ENCODE measurements at places on chromosomes 1 and 21.

DNA sequence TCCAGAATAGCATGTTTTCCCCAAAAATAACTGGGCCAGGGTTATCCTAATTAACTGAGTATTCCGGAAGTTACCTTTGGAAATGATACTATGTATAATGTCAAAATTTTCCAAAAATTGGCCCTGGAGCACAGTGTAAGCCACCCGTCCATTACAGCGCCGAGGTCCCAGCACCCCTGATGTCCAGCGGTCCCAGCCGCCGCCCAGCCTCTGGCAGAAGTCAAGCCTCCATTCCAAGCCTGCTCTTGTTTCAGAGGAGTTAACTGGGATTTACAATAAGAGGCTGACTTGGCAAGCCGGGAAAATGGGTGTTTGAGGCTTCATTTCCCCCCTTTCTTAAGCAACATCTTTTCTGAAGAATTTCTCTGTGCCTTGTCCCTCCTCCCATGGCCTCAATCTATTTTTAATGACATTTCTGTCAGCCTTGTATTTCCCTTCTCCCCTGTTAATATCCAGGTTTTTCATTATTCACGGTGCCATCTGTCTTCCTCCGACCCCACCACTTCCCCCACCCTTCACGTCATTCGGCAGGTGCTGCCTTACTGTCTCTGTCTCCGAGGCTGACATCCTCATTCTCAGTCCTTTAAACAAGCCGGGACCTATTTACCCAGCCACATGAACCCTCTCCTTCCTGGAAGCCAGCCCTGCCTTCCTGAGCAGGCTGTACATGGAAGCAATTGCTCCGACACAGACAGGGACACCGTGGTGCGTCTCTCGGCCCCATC, 490.9 kb downstream of the NPHP4 start:
- DNase-seq = no peak

DNA sequence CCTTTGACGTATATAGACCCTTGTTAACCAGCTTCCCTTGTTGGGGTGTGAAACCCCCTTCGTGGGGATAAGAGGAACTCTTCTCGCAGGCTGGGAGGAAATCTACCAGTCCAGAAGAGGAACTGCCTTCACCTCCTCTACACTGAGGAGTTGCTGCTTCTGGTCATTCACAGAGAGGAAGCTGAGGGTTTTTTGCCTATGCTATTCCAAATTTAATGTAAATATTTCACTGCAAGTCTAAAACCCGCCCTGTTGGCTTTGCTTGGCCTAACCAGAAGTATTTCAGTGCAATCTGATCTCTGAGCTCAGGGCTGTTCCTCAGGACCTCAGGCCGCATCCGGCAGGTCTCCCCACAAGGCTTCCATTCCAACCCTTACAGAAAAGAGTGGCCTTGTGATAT, 150.1 kb downstream of the HIVEP3 start:
- DNase-seq = no peak

- no peak for DNase-seq
Measured at GRCh38 chr1:151720125-151720524, 1.2 kb upstream of the RIIAD1 start.

DNA sequence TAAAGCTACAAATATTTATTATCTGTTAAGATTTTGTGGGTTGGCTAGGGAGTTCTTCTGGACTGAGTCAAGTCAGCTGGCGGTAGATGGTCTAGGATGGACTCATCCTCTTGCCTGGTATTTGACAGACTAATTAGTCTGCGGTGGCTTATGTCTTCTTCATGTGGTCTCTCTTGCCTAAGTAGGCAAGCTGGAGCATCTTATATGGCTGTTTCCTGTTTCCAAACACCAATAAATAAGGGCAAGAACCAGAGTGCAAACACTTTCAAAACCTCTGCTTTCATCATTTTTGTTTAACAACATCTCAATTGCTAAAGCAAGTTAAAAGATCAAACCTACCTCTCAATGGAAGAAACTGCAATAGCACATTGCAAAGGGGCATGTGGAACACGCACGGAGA, 484.8 kb downstream of the PTPRC start:
- DNase-seq = no peak

GRCh38 chr1:9715536-9716226, 64.2 kb downstream of the PIK3CD start:
- no peak for DNase-seq

DNA sequence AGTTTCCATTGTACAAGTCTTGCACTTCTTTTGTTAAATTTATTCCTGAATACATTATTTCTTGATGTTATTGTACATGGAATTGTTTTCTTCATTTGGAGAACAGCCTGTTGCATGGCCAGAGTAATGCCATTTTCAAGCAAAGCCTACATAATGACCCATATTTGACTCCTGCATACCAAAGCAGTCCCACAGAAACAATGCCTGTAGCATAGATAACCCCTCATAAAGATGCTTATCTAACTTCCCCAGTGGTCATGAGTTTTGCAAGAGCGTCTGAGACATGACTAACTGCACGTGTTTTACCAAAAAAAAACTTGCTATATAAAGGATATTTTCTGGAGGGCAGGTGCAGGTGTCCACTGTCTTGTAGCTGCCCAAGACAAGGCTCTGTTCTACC, 30.3 kb upstream of the RLF start:
- no peak for DNase-seq

GRCh38 chr1:116760996-116761665, 6.9 kb downstream of the CD2 start:
- DNase-seq = no peak

- DNase-seq = no peak
Measured at GRCh38 chr21:29125191-29125590, 5.3 kb upstream of the MAP3K7CL start.

- no peak for DNase-seq
Measured at GRCh38 chr1:246978785-246979184, 29.1 kb downstream of the ZNF695 start.

GRCh38 chr1:221777431-221778072, 35.7 kb upstream of the DUSP10 start:
- no peak for DNase-seq

DNA sequence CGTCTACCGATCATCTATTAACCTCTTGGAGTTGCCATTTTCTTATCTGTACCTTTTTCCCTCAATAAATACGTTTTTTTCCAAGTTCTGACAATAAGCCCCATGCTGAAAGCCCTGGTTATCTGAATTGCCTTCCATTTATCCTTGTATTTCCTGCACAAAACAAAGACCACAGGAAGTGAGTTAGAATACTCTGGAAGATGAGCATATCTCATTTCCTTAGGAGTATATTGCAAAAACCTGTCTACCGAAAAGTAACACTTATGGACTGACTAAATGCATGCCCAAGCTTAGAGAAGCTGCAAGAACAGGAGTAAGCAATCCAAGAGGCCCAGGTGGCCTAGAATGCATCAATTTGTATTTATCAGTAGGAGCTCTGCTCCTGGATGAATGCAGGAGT, 39.9 kb downstream of the DIRAS3 start:
- no peak for DNase-seq

DNA sequence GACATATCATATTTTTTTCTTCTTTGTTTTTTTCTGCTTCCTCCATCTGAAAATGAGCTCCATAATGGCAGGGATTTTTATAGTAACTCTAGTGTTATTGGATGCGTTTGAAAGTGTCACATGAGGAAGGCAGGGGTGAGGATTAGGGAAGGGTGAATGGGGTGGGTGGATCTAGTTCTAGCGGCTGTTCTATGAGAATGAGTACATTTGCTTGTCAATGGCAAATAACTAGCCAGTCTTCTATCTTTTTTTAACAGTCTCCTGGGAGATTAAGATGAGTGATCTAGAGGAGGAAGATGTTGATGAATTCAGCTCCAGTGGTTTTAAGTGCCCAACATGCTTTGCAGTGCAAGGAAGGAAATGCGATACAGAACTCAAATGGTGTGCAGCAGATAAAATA, 5.8 kb downstream of the OR14I1 start:
- DNase-seq = no peak

GRCh38 chr1:118861216-118861615, 126.9 kb downstream of the TBX15 start:
- DNase-seq = no peak

DNA sequence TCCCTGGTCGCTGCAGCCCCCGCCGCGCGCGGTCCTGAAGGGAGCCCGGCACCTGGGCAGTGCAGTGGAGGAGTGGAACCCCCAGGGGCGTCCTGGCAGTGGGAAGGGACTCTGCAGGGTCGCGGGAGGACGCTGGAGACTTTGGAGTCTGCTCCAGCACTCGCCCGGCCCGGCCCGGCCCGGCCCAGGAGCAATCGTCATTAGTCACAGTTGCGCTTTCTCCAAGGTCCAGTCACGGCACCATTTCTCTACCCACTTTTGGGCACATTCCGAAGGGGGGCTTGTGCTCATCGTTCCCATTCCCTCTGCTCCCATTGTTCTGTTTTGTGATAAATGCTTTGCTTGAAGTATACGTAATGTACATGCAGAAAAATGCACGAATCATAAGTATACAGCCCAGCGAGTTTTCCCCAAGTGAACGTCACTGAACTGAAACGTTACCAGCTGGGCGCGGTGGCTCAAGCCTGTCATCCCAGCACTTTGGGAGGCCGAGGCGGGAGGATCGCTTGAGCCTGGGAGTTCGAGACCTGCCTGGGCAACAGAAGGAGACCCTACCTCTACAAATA, 999 bp downstream of the THAP3 start:
- DNase-seq = no peak

GRCh38 chr1:103274886-103275285, 166.6 kb upstream of the COL11A1 start:
- DNase-seq = no peak

- DNase-seq = no peak
Measured at GRCh38 chr1:205983925-205984725, 19.1 kb downstream of the RAB7B start.

GRCh38 chr1:43979528-43980254, 681 bp downstream of the B4GALT2 start:
- DNase-seq = no peak

- DNase-seq = no peak
Measured at GRCh38 chr1:245843101-245843500, 664.0 kb downstream of the SMYD3 start.

DNA sequence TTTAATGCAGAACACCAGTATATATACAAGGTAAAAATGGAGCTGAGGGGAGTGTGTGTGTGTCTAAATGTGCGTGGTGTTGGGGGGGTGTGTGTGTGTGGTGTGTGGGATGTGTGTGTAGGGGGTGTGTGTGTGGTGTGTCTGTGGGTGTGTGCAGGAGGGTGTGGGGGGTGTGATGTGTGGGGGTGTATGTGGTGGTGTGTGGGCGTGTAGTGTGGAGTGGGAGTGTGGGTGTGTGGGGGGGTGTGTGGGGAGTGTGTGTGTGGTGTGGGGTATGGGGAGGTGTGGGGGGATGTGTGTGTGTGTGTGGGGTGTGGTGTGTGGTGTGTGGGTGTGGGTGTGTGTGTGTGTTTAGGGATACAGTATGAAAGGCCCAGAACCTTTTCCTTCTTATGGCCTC, 202.3 kb upstream of the CACYBP start:
- no peak for DNase-seq

GRCh38 chr1:183580281-183580682, 10.0 kb downstream of the NCF2 start:
- no peak for DNase-seq

GRCh38 chr1:55506740-55507577, 291.8 kb upstream of the USP24 start:
- no peak for DNase-seq

DNA sequence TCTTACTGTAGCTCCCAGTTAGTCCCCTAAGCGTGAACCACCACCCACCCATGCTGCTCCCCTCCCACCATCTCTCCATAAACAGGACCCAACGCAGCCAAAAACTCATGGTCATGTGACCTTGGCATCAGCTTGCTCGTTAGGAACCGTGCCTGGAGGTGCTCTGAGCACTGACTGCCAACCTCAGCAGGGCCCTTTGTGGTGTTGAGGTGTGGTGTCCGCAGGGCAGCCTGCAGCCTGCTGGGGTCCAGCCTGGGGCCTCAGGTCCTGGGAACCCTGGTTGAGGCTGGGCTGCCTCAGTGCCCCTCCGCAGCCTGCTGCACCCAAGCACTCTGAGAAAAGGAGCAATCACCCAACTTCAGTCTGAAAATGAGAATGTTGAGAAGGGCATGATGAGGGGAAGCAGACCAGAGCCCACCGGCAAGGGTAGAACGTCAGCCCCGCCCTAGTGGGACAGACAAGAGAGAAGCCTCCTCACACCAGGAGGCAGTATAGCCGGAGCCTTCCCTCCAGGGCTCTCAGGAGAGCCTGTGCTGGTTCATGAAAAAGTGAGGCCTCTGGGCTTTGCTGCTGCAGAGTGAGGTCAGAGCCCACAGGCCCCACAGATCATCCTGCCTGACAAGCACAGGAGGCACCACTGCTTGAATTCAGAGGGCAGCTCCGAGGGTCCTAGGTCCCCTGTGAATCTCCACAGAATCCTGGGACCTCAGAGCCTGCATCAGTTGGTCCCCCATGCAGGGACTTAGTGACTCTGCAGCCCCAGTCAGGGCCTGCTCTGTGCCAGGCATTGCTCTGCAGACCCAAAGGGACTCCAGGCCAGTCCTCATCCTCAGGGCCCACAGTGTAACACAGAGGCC, 4.9 kb upstream of the COL6A2 start:
- DNase-seq = no peak

DNA sequence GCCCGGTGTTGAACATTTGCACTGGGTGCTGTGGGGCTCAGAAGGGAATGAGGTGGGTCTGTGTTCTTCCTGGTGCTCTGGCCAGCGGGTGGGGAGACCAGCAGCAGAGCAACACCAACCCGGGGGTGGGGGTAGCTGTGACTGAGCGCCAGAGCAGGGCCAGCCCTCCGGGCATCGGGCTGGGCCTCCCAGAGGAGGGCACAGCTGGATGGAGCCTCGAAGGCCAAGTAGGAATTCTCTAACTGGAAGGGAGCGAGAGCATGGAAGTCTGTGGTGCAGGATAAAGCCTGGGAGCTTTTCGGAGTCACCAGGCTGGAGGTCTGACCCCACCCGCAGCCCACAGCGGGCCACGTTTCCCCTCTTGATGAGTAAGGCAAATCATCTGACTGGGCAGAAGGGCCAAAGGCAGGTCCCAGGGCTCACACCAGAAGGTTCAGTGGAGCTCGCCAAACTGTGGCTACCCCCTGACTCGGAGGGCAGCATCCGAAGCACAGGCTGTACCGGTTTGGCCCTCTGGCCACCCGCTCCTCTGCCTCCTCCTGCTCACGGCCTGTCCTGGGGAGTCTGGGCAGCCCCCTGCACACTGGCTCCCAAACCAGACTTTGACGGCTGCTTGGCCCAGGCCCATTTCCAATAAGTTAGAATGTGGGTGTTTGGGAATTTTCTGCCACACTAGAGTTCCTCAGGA, 18.8 kb downstream of the SLC1A7 start:
- no peak for DNase-seq

- no peak for DNase-seq
Measured at GRCh38 chr1:177708406-177708805, 261.5 kb downstream of the SEC16B start.

GRCh38 chr1:53196017-53196484, 573 bp upstream of the CPT2 start:
- DNase-seq = no peak

- DNase-seq = no peak
Measured at GRCh38 chr1:92367496-92367895, 68.6 kb downstream of the RPAP2 start.

- DNase-seq = no peak
Measured at GRCh38 chr1:176733661-176734060, 270.7 kb downstream of the PAPPA2 start.

- DNase-seq = no peak
Measured at GRCh38 chr1:91505086-91505485, 4.4 kb downstream of the CDC7 start.
